ENCODE measurements at places on chromosomes 11 and 22. TPM values are rescaled to one million over a fixed set of nuclear protein-coding genes. Genes with fewer than 3 reads are reported as not detected.
A peak's percentile ranks its signal among the peaks of the same experiment; 100 is the strongest.

DNA sequence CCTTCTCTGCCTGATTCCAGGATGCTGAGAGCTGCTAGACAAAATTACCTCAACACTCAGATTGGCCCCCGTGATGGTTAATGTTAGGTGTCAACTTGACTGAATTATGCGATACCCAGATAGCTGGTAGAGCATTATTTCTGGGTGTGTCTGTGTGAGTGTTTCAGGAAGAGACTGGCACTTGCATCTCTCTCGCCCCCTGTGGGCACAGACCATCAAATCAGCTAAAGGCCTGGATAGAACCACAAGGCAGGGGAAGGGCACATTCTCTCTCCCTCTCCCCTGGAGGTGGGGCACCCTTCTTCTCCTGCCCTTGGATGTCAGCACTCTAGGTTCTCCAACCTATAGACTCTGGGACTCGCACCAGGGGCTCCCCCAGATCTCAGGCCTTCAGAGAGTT, 79.7 kb downstream of the KIRREL3 start:
- no peak for DNase-seq

DNA sequence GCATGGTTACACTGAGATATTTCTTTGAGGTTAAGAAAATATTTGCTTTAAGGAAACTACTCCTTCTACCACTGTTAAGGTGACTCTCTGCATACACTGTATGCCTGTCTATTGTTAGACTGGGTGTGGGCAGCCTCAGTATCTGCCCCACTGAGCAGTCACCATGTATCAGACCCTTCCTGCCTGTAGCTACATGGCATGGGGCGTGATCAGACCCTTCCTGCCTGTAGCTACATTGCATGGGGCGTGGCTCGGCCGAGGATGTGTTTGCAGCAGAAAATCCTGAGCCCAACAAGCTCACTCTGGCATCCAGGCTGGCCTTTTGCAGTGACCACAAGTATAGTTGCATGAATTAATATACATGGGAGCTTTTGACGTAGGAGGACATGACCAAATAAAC, 669.4 kb downstream of the OPCML start:
- DNase-seq: no peak

Gene CD82
- 34.8 TPM for total RNA-seq

GRCh38 chr11:1777737-1778136, 14.0 kb upstream of the CTSD start:
- DNase-seq: no peak

Gene SMC1B
- not detected for total RNA-seq

Gene SYNGR1
- 15.8 TPM for total RNA-seq

Gene TRIM49
- not detected for total RNA-seq

Gene LAYN
- 12.6 TPM for total RNA-seq

Gene SLC17A6
- not detected for total RNA-seq

- DNase-seq: peak; percentile 92
Observed at GRCh38 chr22:41699264-41700107, at the start of gene MEI1. TSS of gene MEI1 (plus strand) at chr22:41699503. CDS start at chr22:41699539, 36 bp downstream.

DNA sequence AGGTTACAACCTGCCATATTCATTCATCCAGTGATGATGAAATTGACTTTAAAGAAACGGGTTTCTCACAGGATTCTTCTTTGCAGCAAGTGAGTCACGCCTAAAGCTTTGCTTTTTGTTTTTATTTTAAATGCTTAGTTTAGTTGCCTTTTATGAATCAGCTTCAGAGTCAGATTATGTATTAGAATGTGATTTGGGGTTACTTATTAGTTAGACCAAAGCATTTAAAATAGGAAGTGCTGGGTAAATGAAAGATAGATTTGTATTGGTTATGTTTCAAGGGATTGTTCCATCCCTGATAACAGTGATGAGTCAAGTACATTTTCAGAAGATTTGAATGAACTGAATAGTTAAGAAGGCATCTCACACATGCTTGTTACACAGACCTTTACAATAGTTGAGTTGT, 101.3 kb upstream of the GAL start:
- no peak for DNase-seq

GRCh38 chr11:40314327-40314726, 1145.1 kb downstream of the LRRC4C start:
- no peak for DNase-seq

Gene AQP11
- 0.59 TPM for total RNA-seq

DNA sequence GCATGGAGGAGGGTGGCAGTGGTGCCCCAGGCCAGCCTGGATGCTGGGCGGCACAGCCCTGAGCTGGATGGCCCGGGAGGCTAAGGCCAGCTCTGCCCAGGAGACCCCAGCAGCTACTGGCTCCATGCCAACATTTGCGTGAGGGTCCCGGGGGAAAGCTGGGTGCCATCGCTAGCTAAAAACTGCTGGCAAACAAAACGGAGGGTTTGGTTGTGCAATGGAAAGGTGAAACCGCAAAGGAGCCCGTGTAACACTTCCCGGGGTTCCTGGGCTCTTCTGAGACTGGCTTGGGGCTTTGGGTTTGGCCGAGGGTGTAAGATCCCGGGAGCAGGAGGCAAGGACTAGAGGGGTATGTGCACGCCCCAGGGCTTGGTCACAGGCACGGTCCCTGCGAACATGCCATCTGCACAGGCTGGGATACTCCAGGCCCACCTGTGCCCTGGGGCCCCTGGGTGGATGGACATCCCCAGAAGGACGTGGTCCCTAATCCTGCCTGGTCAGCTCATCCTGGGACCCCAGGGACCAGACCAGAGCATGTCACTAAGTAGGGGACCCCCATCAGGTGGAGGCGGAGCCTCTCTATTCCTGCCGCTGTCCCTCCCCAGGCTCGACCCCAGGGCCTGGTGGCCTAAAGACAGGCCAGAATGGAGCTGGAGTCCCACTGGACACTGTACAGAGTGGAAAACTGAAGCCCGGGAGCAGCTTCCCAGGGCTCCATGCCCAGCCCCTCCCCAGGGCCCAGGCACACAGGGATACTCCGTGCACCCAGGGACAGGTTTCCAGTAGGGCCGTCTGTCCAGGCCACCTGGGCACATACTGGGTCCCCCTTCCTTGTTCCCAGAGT, 44.6 kb downstream of the IGF2 start:
- DNase-seq: no peak

Gene APOA4
- not detected for total RNA-seq

- no peak for DNase-seq
Observed at GRCh38 chr11:104163100-104164027, 583 bp downstream of the PDGFD start.

GRCh38 chr11:125586623-125587022, 6.0 kb upstream of the STT3A start:
- no peak for DNase-seq

Data from psoas muscle (tissue), 8 donors.